ENCODE measurements at places on chromosomes 11 and 22. TPM values are rescaled to one million over a fixed set of nuclear protein-coding genes. Genes with fewer than 3 reads are reported as not detected.

Gene ANKRD49
- 19.2 TPM for total RNA-seq

Gene RAG2
- not detected for total RNA-seq

Gene SHISAL1
- total RNA-seq: not detected

Gene SCO2
- total RNA-seq: 5.6 TPM

Gene PACSIN3
- 5.3 TPM for total RNA-seq

Gene C11orf91
- not detected for total RNA-seq

Gene CCDC157
- 2.1 TPM for total RNA-seq

Gene ZFP91
- total RNA-seq: 34.9 TPM

Gene CBLIF
- not detected for total RNA-seq

Gene MRGPRX4
- not detected for total RNA-seq
